ENCODE measurements at places on chromosomes 5 and 9.

DNA sequence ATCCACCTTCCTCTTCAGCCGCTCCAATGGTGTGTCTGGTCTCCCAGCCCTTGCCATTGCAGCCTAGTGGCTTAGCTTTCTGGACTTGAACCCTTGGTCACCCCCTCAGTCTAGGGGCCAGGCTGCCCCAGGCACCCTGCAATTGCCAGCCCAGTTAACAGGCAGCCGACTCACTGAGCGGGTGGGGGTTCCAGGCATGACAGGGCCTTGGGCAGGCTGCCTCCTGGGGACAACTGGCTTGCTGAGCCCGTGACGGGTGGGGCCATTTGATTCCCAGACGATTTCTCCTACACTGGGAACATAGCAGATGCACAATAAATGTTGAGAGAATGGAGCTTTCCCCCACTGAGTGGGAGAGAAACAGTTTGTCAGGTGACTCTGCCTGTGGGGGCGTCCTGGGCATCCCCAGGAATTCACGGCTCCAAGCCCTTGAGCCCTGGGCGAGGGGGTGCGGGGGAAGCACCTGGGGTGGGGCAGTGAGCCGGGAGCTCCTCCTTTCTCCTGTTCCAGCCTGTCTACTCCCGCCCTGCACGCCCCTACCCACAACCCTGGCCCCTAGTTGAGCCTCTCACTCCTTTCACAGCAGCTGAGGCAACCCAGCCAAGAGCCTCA is 12.6 kb upstream of the AQP7 start:
- DNase-seq, result no peak

GRCh38 chr5:137613554-137614265 is 114.6 kb upstream of the SPOCK1 start:
- DNase-seq, result no peak

DNA sequence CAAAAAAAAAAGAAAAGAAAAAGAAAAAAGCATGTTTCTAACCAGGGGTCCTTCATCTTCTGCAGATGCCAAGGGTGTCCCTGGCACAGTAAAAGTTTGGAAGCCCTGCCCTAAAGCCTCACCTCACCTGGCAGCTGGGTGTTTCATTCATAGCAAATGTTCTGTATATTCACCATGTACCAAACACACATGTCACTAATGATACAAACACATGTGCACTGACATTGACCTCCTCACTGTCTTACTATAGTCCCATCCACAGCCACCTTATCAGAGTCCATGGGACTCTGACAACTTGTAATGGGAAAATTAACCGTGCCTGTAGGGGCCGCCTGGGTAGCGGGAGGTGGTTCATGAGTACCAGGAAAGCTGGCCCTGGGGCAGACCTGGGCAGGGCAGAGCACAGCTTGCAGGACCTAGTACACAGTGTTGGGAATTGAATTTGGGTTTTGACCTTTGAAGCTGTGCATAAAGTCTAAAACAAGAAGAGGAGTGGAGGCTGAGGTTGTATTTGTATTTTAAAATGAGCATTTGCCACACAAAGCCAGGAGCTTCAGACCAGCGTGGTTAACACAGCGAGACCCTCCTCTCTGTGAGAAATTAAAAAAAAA is 6.4 kb upstream of the MGAT4B start:
- DNase-seq, result no peak

DNA sequence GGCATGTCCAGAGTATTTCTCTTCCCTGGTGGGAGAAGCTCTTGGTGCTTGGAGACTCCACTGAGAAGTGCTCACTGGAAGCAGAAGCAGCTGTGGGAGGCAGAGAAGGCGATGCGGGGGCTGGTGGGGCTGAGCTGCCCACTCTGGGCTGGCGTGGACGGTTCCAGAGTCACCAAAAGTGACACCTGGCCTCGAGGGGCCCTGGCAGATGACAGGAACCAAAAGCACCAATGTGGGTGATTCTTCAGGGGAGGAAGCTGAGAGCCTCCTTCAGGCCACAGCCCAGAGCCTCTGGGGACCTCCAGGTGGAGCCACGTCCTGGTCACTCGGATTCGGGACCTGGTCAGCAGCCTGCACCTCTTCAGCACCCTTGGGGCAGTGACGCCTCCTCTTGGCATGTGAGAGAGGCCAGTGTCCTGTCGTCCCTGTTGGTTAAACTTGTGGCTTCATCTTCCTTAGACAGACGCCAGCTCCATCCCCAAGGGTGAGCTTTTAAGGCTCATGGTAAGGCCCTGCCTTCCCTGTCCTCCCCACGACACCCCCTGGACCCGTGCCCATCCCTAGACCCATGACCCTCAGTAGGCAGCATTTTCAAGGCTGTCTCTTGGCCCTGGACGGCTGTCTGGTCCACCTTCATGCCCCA is 78.7 kb upstream of the IRX4 start:
- DNase-seq, result no peak

GRCh38 chr5:75951716-75952115 is 131.5 kb upstream of the SV2C start:
- DNase-seq, result no peak

DNA sequence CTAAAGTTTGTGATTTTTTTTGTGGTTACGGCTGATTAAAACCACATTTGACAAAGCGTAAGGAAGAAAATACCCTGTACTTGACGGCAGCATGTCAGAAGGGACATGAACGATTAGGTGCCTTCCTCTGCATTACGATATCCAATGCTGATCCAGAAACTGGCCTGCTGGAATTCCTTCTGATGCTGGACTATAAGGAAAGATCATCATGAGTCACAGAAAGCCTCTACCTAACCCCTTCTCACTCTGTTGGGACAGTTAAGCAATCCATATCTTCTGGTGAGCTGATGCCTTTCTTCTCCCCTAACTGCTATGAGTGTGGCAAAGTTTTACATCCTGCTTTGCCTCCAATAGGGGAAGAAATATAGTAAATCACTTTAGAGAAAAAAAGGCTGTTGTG is 78.4 kb upstream of the PAPPA start:
- DNase-seq, result no peak

DNA sequence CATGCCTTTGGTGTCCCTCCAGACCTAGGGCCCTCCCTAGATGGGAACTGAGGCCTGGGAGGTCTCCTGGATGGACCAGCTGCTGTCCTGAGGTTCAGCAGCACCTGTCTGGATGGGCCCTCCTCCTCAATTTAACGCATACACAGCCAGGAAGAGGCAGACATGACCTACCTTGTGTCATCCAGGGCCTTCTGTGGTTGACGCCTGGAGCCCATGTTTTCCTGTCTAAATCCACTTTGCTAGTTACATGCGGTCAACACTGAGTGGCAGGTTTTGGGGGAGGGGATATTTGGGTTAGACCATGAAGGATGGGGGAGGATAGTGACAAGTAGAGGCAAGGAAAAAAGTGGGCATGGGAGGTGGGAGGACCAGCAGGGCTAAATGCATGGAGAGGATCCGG is 3.1 kb upstream of the STC2 start:
- no peak for DNase-seq

DNA sequence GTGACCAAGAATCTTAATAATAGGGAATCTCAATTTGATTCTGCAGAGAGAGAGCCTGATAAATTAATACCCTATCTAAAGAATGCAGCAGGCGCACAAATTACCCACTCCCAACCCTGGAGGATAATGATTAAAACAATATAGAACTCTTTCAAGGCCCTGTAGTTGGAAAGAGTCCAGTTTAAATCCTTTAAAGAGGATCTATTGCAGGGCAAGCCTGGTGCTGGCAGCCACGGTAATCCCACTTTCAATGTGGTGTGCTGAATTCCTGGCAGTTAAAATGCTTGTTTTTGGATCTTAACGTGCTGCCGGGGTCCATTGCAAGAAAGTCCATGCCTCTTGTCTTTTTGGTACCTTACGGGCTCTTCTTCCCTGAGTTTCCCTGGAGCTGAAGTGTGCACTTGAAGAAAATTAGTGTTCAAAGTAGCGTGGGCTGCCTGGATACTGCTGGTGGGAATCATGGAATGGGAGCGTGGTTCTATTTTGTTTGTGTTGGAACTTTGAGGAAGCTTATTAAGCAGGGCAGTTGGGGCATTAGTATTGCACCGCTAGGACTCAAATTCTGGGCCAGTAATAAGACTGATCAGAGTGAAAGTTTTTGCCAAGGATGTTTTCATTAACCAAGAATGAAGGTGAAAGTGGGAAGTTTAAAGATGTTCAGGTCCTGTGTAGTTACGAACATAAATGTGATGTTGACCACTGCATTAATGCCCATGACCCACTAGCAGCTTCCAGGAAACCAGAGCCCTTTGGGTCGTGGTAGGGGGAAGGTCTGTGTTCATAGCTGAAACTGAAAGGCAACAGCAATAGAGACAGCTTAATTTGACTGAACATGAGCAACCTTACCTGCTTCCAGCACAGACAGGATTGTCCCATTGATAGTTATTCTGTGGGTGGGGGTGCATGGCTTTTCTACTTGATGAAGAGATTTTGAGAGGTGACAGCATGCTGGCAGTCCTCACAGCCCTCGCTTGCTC is 20.8 kb downstream of the MARCHF6 start:
- no peak for DNase-seq

DNA sequence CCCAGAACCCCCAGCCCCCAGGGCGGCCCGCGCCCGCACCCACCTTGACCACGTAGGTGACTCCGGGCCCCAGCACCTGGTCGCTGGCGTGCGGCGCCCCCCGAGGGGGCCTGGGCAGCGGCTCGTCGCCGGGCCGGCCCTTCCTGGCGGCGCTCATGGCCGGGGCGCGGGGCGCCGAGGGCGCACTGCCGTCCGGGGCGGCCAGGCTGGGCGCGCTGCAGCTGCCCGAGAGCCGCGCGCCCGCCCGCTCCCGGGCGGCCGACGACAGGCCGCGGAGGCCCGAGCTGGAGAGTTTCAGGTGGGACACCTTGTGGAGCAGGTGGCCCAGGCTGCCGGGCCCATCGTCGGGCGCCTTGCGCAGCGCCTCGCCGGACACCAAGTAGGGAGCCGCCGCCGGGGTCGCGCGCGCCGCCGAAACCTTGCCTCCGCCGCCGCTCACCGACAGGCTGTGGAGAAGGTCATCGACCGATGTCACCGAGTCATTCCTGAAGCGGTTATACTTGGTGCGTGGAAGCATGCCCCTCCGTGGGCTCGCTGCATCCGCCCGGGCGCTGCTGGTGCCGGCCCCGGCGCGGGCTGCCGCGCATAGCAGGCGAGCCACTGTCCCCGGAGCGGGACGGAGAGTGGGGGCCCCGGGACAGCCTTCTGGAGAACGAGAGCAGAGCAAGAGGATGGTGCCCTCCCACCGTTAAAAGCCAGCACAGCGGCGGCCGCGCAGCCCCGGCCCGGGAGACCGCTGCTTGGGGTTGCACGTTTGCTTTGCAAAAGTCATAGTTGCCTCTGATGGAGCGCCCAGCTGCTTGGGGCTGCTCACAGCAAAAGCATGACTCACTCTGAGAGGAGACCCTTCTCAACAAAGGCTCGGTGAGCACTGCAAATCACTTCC is at the start of gene SHC3:
Gene SHC3, minus strand, starts transcription at position 875 of the 886 bp plus-strand sequence. Its CDS starts 358 bp downstream, at position 517.
- DNase-seq, result peak; percentile 20

GRCh38 chr5:57434227-57434640 is 48.4 kb downstream of the ACTBL2 start:
- DNase-seq, result no peak

DNA sequence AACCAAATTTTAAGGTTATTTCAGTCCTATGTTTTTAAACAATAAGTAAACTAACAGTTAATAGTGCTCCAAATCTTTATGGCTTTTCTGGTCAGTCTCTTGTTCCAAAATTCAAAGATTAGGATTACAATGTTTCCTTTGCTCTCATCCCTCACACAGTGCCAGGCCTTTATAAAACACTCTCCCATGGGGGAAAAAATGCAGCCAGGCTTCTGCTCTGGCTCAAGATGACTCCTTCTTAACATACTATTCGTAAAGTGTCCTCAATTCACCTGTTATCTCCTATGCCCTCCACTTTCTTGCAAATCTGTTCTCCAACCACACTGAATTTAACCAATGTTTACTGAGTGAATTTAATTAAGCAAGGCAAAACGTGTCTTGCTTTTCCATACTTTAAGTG is 1.4 kb downstream of the CEP120 start:
- DNase-seq, result no peak

- peak; percentile 27 for DNase-seq
These were observed 3.7 kb downstream of the C9orf50 start for GRCh38 chr9:129617167-129617566.

- no peak for DNase-seq
These were observed 82.2 kb upstream of the C9orf72 start for GRCh38 chr9:27655441-27655840.

GRCh38 chr9:111993319-111993718 is 96.7 kb downstream of the UGCG start:
- no peak for DNase-seq

- DNase-seq, result no peak
These were observed 6.0 kb upstream of the CCNJL start for GRCh38 chr5:160318409-160318808.

DNA sequence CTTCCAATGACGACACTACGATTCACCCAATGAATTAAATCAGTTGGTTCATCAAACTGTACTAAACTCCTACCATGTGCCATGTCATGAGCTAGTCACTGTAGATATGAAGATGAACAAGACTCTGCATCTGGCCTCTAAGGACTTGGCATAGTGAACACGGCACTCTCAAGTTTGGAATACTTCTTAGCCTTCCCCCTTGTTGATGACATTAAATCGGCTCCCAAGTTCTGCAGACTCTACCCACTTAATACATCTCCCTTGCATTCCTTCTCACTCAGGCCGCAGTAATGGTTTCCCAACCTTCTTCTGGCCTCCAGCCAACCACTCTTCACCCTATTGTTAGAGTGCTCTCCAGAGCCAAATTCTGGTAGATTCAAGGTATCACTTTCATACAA is 184.7 kb downstream of the MAPKAP1 start:
- no peak for DNase-seq

GRCh38 chr9:136551401-136552116 is 5.7 kb upstream of the NOTCH1 start:
- no peak for DNase-seq

- peak; percentile 11 for DNase-seq
These were observed 282.1 kb downstream of the CRB2 start for GRCh38 chr9:123637945-123638634.

- DNase-seq, result no peak
These were observed 122.0 kb downstream of the GALNT10 start for GRCh38 chr5:154312576-154312975.

- no peak for DNase-seq
These were observed 222.9 kb upstream of the ANKRD55 start for GRCh38 chr5:56456002-56456401.

DNA sequence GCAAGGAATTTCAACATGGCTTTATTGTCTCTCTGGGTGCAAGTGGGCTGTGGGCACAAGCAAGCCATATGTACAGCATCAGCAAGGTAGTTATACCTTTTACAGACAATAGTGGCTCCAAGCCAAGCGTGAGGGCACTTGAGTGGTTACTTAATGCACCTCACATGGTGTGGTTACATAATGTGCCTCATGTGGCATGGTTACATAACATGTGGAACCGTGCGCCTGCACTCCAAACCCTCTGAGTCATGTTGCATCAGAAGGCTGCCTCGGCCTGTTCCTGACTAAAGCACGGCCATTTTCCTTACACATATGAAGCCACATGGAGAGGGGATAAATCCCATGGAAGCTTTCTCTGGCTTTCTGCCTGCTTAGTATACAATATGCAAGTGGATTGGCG is 150.9 kb downstream of the OSTF1 start:
- no peak for DNase-seq

GRCh38 chr9:92961627-92962302 is 14.4 kb downstream of the FGD3 start:
- DNase-seq, result peak; percentile 62

GRCh38 chr5:50751064-50751657 is 84.7 kb downstream of the PARP8 start:
- DNase-seq, result no peak

- DNase-seq, result no peak
These were observed 284.7 kb downstream of the FANCC start for GRCh38 chr9:95032580-95033341.

- DNase-seq, result no peak
These were observed 19.7 kb upstream of the ABL1 start for GRCh38 chr9:130815242-130815808.
